ENCODE measurements at places on chromosomes 3 and 15.

- DNase-seq = no peak
These were observed 5.0 kb downstream of the VGLL4 start for GRCh38 chr3:11638495-11639358.

DNA sequence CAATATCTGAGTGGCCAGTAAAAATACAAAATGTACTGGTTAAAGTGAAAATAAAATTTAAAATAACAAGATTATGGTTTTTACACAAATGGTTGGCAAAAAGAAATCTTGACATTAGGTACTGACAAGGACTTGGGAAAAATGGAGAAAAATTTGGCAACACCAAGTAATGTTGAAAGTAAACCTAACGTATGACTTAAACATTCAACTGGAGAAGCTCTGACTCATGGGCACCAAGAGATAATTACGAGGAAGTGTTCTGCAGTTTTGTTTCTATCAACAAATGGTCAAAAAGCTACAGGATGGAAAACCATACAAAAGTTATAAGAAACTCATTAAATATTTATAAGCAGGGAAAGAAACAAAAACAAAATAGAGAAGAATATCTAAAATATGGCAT lies 177.7 kb downstream of the ZNF385D start:
- DNase-seq = no peak

DNA sequence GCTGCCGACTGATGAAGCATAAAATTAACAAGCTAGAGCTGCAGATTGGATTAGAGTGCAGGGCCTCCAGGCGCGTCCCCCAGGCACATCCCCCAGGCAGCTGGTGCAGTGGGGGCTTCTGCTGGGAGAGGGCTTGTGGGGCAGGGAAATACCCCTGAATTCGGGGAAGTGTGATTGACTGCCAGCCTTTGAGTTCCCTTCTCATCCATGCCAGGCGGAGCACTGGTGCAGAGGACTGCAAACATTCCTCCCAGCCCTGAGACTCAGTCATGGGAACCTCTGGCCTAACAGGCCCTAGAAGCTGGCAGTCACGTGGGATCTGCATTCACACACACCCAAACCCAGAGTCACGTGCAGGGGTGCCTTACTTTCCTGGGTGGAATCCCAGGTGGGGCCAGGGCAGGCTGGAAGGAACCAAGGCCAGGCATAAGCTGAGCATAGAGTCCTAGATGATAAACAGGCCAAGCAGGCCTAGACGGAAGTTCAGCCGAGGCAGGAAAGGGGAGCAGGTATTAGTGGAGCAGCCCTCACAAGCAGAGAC lies 46.2 kb upstream of the SEC22A start:
- DNase-seq = no peak

GRCh38 chr3:97662762-97663161 lies 101.8 kb upstream of the ARL6 start:
- DNase-seq = no peak

- DNase-seq = peak; percentile 60
These were observed 41.5 kb downstream of the ADGRG7 start for GRCh38 chr3:100650651-100651619.

DNA sequence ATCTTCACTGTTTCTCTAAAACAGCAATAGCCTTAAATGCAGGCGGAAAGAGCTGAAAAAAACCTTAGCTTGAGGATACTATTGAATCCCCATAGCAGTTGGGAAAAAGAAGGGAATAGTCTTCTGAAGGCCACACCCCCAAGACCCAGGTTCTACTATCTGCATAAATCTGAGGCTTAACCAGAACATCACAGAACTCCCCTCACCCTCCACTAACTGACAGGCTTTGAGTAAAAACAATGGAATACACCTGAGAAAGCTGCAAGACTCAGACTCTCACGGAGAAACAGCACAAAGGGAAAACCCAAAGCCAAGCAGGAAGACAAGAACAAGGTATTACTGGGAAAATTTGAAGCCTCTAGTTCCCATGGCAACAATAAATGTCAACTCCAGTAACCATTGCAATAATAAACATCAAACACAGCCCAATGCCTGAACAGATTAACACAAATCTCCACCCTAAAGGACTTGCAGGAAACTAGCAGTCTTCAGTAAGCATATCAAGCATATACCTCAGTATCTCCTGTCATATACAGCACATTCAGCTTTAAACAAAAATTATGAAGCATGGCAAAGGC lies 56.4 kb downstream of the TMCC1 start:
- no peak for DNase-seq

GRCh38 chr15:63970621-63971426 lies 75.5 kb downstream of the DAPK2 start:
- peak; percentile 70 for DNase-seq

GRCh38 chr3:131283862-131284261 lies 97.7 kb upstream of the NUDT16 start:
- DNase-seq = no peak

DNA sequence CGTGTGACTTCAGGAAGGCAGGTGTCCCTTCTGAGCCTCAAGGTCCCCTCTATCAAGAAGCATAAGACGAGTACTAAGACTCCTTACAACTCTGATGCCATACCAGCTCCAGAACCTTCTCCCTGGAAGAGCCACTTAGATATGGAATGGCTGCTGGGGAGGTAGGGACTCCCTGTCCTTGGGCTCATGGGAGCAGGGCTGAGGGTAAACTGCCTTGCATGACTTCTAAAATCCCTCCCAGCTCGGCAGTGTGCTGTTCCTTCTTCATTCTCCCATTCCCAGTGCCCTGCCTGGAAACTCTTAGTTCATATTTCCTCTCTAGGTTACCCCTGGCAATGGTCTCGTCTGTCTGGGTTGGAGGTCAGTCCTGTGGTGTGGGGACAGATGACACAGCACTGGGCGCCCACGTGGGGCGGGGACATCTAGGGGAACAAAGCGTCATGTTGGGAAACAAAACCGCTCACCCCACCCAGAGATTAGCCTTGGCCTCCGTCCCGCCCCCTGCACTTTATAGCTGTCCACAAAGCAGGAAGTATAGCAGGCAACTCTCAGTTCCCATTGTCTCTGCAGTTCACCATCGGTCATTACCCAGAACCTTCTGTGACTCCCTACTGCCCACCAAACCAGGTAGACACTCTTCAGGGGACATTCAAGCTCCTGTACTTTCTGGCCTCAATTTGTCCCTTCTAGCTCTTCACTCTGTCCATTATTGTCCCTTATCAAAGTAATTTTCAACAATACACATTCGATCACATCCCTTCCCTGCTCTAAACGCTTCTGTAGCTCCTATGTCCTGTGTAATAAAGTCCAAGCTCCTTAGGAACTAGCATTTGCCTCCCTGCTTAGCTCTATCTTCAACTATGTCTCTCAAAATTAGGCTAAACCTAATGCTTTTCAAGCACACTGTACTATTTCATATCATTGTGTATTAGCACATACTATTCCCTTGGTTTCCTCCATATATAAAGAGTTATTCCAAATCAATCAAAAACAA lies 73.8 kb downstream of the IQSEC1 start:
- DNase-seq = no peak

GRCh38 chr3:176055836-176056235 lies 1141.4 kb downstream of the TBL1XR1 start:
- no peak for DNase-seq

DNA sequence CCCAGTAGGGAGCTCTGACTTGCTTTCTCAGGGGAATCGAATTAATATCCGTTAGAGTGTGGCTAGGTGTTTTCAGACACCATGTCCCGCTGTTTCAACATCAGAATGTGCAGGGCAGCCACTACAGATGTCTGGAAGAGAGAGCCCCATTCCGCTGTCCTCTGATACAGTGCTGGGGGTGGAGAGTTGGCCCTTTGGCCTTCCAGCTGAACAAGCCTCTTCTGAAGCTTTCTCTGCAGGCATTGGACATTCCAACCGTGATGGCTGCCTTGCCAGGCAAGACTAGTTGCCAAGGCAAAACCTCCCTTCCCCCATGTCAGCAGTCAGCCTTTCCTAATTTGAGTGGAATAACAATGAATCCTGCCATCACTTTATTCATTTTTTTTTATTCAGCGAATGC lies 1.5 kb downstream of the FAH start:
- DNase-seq = no peak

GRCh38 chr3:109532257-109533216 lies 195.2 kb upstream of the DPPA4 start:
- peak; percentile 47 for DNase-seq

- peak; percentile 59 for DNase-seq
These were observed 32.7 kb downstream of the SMAD3 start for GRCh38 chr15:67097930-67098740.

DNA sequence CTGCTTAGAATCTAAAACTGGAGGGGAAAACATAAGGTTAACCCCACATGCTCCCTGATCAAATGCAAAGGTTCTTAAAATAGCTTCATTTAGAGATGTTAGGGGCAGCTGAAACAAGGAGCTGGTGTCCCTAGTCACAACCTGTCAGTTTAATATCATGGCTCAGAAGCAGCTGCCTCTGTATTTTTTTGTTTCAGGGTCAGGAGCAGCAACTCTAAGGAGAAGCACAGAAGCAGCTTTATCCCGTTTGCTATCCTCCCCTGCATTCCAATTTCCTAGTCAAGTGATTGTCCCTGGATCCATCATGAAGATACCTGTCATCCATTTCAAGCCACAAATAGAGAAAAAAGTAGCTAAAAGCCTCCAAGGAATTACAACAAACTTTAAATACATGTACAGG lies 4.1 kb downstream of the FILIP1L start:
- no peak for DNase-seq

GRCh38 chr3:114639171-114639570 lies 345.3 kb downstream of the TIGIT start:
- DNase-seq = no peak

GRCh38 chr3:52240059-52240885 lies 1.3 kb upstream of the TWF2 start:
- peak; percentile 84 for DNase-seq

- DNase-seq = peak; percentile 75
These were observed 39.7 kb downstream of the SPATA12 start for GRCh38 chr3:57100046-57100695.

- DNase-seq = no peak
These were observed 94.2 kb downstream of the PLXNA1 start for GRCh38 chr3:127077068-127077467.

GRCh38 chr3:52018319-52019000 lies 22.8 kb upstream of the RPL29 start:
- DNase-seq = no peak

DNA sequence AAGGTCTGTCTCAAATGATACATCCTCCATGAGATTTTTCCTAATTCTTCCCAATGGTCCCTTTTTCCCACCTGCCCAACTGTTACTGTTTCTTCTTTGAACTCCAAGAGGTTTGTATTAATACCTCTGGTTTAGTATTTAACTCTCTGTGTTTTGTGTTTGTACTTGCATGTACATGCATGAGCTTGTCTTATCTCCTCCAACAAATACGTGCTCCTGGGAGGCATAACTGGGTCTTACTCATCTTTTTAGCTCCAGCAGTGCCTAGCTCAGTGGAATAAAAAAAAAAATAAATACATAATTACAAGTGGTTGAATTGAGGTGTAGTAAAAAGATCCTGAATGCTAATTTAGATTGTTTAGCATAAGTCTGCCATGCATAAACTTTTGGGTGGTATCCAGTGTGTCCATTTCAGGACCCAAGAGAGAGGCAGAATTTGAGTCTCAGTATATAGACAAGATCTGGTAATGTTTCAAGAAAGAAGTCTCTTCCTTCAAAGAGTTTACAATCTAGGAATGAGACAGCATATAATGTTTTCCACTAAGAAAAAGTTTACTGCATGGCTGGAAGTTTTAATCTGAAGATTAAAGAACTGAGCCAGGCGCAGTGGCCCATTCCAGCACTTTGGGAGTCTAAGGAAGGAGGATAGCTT lies 1.7 kb upstream of the LYSMD2 start:
- no peak for DNase-seq

GRCh38 chr3:155804323-155804722 lies 1.8 kb downstream of the C3orf33 start:
- no peak for DNase-seq

DNA sequence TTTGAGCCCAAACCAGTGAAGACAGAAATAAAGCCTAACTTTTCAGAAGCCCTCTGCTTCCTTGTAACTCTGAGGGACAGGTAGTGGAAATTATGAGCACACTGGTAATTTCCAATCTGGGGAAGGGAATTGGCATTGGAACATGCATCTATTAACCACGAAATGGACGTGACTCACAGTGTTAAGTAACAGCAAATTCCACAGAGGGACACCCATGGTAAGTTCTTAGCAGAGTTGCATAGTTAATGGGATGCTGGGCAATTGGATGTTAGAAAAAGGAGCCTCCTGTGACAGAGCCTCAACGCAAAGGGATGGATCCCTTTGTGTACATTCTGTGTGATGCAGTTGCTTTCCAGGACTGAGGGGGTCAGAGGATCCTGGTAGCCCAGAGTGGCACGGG lies 168.6 kb downstream of the SEMA6D start:
- DNase-seq = no peak

GRCh38 chr15:63998489-63998888 lies 47.8 kb downstream of the DAPK2 start:
- DNase-seq = peak; percentile 18

GRCh38 chr3:23712656-23713559 lies 92.8 kb upstream of the UBE2E1 start:
- no peak for DNase-seq

- DNase-seq = no peak
These were observed 124.1 kb downstream of the GADL1 start for GRCh38 chr3:30770387-30770786.

- DNase-seq = no peak
These were observed 189.1 kb downstream of the GOLGA6L6 start for GRCh38 chr15:20352241-20353200.

DNA sequence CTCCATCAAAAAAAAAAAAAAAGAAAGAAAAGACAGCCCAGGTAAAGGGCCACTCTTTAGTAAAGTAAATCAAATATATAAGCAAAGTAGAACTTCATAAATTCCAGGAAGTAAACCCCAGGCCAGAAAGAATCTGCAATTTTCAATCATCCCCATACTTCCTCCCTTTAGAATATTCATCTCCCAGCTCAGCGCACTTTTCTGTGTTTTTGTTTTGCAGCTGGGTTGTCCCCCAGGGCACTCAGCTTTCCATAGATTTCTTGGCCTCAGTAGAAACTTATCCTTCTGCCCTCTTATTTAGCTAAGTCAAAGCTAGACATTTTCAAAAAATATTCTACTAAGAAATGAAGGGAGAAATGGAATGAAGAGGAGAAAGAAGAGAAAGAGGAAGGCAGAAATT lies 24.0 kb upstream of the SPRED1 start:
- DNase-seq = no peak

GRCh38 chr15:38091078-38091645 lies 156.7 kb downstream of the TMCO5A start:
- peak; percentile 21 for DNase-seq

DNA sequence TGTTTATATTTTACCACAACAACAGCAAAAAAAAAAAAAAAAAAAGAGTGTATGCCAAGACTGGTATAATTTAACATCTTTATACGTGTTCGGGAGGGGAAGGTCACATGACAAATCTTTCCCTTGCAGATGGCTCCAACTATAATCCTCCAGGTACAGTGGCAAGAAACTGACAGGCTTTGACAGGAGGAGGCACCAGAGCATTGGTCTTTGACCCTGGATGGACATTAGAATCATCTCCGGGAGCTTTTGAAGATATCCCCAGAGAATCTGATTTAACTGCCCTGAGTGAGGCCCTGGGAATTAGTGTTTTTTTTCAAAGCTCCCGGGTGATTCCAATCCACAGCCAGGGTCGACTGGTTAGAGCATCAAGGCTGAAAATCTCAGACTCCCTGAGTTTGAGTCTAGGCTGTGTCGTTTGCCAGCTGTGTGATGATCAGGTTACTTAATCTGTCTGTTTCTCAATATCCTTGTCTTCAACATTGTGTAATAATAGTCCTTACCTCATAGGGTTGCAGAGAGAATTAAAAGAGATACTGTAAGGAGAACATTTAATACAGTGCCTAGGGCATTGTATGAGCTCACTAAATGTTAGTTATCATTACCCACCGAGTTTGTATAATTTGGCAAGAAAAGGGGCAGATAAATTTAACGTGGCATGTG lies 8.9 kb upstream of the SEMA5B start:
- DNase-seq = no peak

Data from activated CD4-positive, alpha-beta T cell treated with anti-CD3 and anti-CD28 coated beads, Interleukin-2, amount 50 U/mL, for 16 hours (primary cell).